NCI-H2171 treated with DMSO at 0.1 percent for 48 hours (cell line): ENCODE measurements at places on chromosomes 13 and 19.

DNA sequence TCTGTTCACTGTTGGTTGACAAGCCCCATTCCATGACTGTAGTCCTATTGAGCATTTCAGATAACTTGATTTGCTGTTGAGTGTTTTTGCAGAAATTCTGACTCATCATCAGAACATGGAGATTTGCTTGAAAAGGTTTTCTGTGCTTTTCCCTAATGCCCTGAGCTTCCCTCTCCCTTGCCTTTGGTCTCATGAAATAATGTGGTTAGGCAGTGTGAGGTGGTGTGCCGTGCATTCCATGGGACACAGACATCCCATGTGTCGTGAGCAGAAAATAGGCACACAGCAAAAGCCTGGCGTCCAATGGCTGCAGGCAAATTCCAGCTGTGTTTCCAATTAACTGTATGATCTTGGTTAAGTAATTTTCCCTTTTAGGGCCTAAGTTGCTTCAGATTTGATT is 197.4 kb downstream of the DLEU7 start:
- no peak for DNase-seq

DNA sequence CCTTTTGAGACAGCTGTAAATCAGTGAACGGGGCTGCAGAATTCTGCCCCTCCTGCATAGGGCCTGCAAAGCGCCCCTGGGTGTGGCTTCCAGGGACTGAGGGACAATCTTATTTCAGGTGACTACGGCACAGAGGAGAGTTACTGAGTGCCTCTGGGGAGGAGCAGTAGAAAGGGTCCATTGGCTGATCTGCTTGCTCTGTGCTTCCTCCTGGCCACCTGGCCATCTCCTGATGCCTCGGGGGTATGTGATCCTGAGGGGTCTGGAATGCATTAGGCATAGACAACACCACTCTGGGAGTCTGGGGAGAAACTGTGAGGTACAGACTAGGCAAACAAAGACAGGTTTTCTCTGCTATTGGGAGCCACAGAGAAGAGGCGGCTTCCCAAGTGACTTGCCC is 2.8 kb downstream of the KCTD15 start:
- DNase-seq = no peak

GRCh38 chr13:44125943-44126469 is 246.3 kb downstream of the LACC1 start:
- DNase-seq = no peak

DNA sequence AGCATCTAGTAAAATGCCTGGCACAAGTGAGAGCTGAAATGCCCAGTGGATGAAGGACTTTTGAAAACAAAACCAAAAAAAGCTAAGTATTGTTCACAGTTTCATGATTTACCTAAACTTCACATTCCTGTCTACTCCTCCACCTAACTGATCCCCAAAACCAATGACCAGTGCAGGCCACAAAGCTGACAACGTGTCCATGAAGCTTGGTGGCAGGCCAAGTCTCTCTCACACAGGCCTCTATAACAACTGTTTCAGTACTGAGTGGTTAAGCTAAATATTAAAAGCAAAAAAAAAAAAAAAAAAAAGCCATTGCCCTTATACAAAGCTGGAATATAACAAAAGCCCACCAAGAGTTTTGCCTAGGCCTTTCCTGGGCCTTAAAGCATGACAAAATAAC is 36.4 kb downstream of the STK24 start:
- DNase-seq = no peak

GRCh38 chr19:13909430-13909829 is 3.4 kb downstream of the CC2D1A start:
- no peak for DNase-seq

GRCh38 chr13:31965361-31966066 is 66.1 kb upstream of the FRY start:
- no peak for DNase-seq

DNA sequence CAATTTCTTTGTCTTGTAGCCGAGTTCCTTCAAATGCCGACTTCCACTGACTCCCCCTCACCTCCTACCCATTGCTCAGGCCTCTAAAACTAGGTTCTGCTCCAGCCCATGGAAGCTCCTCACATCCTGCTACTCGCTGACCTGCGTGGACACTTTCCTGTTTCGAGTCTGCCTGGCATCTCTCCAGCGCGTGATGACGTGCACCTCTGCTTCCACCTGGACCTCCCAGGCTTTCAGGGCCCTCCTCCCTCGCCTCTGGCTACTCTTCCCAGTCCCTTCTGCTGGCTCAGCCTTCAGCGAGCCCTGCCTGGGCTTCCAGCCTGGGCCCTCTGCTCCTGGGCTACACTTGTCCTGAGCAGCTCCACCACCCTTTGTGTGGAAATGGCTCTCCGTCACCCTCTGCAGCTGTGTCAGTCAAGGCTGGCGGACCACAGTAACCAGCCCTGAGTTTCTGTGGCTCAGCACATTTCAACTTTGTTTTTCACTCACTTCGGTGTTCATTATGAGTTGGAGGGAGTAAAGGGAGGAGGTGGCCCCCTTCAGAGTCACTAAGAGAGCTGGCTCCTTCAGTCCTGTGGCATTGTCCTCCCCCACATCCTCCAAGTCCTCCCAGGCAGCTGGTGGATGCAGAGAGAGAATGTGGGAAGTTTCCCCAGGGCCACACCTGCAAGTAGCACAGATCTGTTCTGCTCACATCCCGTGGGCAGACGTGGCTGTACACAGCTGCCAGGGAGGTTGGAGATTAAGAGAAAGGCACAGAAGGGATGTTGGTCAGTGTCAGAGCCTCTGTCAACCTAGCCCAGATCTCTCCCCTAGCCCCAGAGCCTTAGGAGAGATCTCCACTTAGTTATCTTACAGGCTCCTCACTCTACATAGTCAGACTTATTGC is 49.4 kb downstream of the SERP2 start:
- DNase-seq = no peak

DNA sequence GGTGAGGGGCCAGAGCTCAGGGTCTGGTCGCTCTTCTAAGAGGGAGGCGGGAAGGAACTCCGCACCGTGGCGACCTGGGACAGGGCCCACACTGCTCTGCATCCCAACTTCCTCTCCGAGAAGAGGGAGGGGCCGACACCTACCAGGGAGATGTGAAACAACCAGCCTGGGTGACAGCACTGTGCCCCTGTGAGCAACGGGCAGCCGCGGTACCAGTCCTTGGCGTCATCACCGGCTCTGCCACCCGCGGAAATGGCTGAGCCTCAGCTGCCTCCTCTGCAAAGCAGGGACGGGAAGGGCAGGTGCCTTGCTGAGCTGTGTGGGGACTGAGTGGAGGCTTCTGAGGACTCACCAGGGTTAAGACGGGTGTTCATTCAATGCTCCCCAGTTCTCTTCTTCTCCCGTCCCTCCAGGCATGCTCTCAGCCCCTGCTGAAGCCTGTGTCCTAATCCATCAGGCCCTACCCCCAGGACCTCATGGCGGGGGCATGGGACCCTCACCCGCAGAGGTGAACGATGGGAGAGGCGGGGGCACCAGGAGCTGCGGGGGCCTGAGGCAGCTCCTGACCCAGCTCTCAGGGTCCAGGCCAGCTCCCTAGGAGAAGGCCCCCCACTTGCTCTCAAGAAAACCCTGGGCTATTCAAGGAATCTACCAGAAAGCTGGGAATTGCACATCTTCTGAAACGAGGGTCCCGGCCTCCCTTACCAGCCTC is 9.3 kb downstream of the ZNF787 start:
- DNase-seq = no peak

GRCh38 chr19:570251-570686 is 2.1 kb upstream of the BSG start:
- DNase-seq = no peak

- no peak for DNase-seq
These were observed 61.9 kb downstream of the DPF1 start for GRCh38 chr19:38162094-38162493.

GRCh38 chr13:55497486-55497885 is 1643.2 kb upstream of the PRR20A start:
- DNase-seq = no peak

GRCh38 chr13:23620613-23621315 is 50.6 kb downstream of the TNFRSF19 start:
- DNase-seq = no peak

DNA sequence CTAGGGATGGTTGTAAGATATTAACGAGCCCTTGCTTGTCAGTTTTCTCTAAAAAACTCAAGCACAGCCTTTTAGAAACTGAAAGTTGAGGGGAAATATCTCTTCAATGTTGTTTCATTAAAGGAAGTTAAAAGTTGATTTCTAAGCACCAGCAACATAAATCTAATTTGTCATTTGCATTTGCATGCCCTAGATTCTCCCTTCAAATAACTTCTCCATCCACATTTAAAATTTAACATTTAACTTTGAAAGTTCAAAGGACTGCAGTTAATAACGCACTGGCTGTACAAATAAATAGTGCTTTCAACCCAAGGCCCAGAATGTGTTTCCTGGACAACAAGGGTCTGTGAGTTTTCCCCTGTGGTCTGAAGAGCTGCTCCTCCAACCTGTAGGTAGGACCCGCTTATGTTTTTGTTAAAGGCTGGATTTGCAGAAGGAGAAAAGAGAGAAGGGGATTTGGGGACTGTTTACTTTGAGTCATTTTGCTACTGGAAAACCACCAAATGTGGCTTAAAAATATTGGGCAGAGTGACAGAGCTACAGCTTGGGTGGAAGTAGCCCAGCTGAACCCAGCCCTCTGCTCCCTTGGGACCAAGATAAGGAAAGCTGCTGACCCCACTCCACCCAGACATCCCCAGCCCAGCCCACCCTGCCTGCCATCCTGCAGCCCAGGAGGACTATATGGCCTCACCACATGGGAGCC is 39.8 kb downstream of the TNFRSF19 start:
- DNase-seq = no peak

DNA sequence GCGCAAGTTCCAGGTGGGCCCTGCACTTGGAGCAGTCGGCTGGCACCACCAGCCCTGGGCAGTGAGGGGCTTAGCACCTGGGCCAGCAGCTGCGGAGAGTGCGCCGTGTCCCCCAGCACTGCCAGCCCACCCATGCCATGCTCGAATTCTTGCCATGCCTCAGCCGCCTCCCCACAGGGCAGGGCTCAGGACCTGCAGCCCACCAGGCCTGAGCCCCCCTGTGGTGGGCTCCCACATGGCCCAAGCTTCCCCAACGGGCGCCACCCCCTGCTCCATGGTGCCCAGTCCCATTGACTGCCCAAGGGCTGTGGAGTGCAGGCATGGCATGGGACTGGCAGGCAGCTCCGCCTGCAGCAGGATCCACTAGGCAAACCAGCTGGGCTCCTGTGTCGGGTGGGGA is 9.4 kb upstream of the ZNF426 start:
- no peak for DNase-seq

DNA sequence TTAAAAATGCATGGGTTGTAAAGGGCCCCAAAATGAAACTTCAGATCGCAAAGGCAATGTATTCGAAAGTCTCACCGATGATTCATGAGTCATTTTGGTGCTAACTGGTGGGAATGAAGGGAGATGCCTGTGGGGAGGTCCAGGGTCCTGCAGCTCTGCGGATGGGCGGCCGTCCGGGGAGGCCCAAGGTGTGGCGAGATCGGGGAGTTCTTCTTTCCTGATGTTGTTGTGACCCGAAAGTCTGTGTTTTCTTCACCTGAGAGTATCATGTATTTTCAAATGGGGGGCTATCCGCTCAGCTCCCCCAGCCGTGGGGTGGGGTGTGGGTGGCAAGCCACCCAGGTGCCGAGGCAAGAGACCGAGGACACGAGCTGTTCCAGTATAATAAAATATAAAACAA is 36.5 kb downstream of the TFDP1 start:
- DNase-seq = no peak

DNA sequence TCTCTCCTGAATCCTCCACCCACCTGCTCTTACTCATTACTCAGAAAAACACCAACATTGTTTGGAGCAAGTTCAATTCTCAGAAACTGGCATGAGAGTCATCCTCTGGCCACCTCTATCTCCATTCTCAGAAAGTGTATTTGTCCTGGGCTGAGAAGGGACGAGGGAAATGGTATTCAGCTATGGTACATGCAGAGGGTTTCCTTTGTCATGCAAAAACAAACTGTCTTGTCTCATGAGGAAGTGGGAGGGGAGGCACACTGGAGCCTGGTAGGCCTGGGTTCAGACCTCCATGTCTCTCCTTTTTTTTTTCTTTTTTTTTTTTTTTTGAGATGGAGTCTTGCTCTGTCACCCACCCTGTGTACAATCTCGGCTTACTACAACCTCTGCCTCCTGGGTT is 31.9 kb upstream of the LILRA2 start:
- DNase-seq = no peak

DNA sequence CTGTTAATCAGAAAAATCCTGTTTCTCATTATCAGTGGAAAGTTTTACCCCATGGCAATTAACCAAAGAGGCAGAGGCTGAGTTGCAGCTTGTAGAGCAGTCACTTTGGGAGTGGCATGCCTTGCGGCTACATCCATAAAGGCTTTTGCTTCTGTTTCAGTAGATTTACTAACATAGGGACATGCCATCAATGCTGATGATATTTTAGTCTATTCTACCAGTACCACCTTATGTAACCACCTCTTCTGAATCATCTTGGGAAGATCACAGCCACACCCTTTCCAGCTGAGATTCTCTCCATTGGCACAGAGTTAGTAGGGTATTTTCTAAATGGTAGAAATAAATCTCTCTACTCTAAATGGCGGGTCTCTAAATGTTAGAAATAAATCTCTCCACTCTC is 37.5 kb downstream of the POSTN start:
- no peak for DNase-seq

DNA sequence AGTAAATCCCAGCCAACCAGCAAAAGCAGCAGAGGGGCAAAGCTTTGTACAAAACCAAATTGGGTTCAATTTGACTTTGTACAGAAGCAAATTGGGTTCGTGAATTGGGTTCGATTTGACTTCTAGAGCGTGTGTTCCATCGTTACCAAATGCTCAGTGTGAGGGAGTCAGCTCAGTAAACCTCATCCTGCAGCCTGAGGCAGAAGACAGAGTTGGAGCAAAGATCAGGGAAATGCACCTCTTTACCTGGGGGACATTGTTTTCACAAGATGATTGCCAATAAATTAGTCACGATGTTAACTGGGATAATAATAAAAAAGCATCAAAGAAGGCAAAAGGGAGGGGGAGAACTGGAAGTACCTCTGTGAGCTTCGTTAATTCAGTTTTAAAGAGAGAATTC is 1.5 kb downstream of the RAB20 start:
- no peak for DNase-seq

- DNase-seq = no peak
These were observed 14.2 kb upstream of the RASA3 start for GRCh38 chr13:114146629-114147028.

GRCh38 chr13:95546919-95547318 is 5.6 kb upstream of the CLDN10 start:
- no peak for DNase-seq

DNA sequence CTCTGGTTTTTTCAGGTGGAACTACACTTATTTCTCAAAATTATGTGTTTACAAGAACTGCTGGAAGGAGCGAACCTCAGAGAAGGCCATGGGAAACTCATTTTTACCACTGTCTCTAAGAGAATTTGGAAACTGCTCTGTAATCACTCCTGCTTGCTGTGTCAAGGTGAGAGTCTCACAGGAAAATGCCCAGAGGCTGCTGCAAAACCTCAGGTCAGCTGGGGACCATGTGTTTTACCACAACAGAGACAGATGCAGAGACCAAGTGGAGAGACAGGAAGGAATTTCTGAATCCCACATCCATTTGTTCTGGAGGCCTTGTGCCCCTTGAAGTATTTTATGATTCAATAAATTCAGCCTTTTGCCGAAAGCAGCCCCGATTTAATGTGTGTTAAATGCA is 743.8 kb upstream of the SLC10A2 start:
- no peak for DNase-seq
